Stimulated activated CD4-positive, alpha-beta T cell treated with anti-CD3 and anti-CD28 coated beads, Interleukin-12 subunit alpha, Interleukin-12 subunit beta, amount 100 ng/mL, for 48 hours (primary cell): ENCODE measurements at places on chromosomes 1 and 21.

DNA sequence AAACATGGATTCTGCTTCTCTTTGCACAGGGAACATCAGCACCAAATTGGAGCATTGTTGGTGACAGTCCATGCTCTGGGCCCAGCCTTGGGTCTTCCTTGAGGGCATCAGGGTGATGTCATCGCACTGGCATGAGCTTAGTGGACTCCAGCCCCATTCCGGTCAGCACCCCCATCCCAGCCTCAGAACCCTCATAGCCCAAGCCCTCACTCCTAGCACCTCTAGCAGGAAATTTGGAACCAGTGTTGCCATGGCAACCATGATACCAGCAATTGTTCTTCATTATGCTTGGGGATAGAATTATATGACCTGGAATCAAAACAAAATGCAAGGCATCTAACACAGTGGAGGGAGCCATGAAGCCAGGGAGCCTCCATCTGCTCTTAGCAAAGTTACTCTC is 83.1 kb downstream of the VWA5B1 start:
- no peak for DNase-seq

GRCh38 chr1:48851638-48852037 is 74.9 kb upstream of the BEND5 start:
- DNase-seq: no peak

DNA sequence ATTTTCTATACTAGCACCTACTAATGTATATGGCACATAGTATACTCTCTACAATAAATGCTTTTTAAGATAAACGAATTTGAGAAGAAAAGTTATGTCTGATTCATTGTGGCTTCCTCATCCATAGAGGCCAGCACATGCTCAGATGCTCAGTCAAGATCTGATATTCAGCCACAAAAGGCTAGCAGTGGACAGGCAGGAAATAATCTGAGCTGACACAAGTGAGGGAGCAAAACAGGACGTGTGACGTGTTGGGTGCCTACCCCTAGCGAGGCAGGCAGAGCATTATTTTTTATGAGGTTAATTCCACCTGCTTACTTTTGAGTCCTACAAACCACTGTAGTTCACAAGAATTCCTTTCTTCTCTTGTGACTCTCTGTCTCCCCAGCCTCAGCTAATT is 550.9 kb downstream of the SMYD3 start:
- DNase-seq: peak; percentile 8

DNA sequence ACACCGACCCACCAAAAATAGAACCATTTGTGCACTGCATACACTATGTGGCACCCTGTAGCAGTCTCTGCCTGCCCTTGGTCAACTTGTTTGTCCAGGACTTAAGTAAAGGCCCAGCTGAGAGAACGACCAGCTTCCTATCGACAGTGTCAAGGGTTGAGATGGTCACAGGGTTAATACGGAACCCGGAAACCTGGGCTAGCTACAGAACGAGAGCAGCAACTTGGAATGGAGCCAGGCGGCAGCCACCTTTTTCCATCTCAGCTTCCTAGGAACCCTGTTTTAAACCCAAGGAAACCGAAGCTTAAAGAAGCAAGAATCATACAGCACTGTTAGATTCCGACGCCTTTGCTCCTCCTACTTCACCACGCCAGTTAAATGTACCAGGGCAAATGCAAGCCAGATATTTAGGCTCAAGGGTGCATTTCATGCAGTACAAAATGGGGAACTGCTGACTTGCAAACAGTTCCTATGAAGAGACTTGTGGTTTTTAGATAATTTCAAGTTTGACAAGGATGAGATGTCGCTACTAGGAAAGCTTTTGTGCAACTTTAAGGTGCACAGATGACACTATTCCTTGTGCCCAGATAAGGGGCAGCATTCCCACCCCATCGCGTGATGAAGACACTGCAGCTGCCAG is 35.5 kb downstream of the SLC66A1 start:
- no peak for DNase-seq

GRCh38 chr1:239243006-239243405 is 143.4 kb upstream of the CHRM3 start:
- no peak for DNase-seq

DNA sequence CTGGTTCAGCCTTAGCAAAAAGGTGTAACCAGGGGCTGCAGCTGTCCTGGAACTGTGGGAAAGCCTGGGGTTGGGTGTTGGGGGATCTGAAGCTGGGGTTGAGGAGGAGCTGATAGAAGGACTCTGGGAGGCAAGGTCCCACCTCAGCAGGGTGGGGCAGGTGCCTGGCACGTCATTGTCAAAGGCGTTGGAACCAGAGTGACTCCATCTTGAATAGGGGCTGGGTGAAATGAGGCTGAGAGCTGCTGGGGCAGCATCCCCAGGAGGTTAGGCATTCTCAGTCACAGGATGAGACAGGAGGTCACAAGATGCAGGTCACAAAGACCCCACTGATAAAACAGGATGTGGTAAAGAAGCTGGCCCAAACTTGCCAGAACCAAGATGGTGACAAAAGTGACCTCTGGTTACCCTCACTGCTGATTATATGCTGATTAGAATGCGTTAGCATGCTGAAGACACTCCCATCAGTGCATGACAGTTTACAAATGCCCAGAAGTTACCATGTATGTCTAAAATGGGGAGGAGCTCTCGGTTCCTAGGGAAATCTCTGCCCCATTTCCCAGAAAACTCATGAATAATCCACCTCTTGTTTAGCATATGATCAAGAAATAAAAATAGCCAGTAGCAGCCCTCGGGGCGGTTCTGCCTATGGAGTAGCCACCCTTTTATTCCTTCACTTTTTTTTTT is 85.4 kb downstream of the IER5 start:
- DNase-seq: no peak

GRCh38 chr1:217535601-217536377 is 95.1 kb downstream of the GPATCH2 start:
- no peak for DNase-seq

GRCh38 chr1:42593486-42594100 is 64.6 kb upstream of the PPIH start:
- no peak for DNase-seq

- DNase-seq: no peak
These were observed 361.7 kb downstream of the PDE4B start for GRCh38 chr1:66154394-66154793.

GRCh38 chr1:197464044-197464443 is 196.0 kb downstream of the CRB1 start:
- no peak for DNase-seq

GRCh38 chr21:42782723-42783242 is 96.6 kb downstream of the WDR4 start:
- DNase-seq: no peak

DNA sequence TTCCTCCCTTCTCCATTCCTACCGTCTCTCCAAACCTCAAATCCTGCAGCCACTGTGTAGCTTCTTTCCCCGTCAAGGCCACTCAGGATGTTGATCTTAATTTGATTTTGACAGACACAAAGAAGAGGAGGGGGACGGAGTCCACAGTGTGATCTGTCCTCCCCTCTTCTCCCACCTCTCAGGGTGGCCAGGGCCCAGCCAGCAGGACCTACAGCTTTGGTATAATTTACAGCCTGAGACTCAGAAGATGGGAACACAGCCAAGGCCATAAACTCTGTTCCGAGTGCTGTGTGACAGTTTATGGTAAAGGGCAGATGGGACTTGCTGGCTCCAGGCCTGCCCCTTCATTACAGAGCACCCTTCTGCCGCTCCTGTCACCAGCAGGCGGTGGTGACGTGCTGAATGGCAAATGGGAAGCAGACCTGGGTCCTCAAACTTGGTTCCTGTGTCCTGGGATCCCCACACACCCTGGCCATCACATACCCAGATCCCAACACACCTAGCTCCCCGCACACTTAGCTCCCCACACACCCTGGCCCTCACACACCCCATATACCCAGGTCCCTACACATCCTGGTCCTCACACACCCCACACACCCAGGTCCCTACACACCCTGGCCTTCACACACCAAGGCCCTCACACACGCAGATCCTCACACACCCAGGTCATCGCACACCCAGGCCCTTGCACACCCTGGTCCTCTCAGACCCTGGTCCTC is 71.6 kb downstream of the CD2 start:
- no peak for DNase-seq

GRCh38 chr1:966135-966703 is at the start of gene PLEKHN1:
PLEKHN1 (plus strand) TSS chr1:966482; CDS start chr1:966532, 50 bp downstream.
- peak; percentile 30 for DNase-seq

DNA sequence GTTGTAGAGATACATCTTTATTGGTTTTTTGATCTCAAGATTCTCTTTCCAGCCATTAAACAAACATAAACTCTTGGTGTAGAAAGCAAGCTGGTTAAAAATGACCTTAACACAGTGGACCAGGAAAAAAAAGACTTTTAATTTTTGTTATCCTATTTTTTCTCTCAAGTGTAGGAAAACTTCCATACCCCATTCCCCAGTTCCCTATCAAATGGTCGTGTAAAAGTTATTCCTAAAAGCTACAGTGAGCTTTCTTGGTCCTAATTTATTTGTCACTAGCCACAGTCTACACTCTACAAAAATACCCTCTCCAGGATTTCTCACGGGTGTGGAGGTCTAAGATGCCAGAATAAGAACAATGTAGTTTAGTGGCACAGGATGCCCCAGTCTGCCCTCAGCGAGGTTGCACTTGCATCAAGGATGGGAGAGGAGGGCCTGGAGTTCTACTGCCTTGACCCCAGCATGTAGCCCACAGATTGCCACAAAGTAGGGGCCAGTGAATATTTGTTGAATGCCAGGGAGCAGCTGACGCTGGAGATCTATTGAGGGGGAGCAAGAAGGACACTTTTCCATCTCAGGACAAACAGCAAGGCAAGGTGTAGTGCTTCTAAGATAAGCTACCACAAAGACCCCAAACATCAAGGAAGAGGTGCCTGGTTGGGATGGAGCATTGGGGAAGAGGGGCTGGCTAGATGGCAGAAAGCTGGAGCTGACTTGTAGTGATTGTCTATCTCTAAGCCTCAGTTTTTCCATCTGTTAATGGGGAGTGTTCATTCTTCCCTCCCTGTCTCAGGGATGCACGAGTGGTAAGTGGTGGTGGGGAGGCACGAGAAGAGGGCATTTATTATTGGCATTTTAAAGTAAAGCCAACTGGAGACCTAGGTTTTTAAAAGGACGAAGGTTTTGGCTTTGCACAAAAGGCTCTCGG is 1.8 kb downstream of the MYCL start:
- DNase-seq: no peak

GRCh38 chr21:42117967-42118780 is 47.1 kb downstream of the UMODL1 start:
- no peak for DNase-seq

DNA sequence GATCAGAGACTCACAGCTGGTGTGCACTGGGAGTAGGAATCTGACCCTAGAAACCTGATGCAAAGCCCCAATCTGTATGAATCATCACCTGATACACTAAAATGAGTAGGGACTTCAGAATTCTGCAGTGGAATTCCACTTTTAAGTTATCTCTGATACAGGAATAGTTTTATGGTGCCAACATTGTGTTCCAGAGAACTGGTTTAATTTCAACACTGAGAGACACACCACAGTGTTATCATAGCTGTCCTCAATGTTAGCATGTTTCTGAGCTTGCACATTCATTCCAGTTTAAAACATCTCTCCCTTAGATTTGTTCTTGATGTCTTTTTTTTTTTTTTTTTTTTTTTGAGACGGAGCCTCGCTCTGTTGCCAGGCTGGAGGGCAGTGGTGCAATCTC is 7.1 kb downstream of the UTS2 start:
- no peak for DNase-seq

- no peak for DNase-seq
These were observed 45.3 kb upstream of the CACNA1E start for GRCh38 chr1:181438013-181438412.
